ENCODE measurements at places on chromosomes 7 and 10.

- no peak for DNase-seq
Measured at GRCh38 chr7:95396136-95397032, at the start of gene PON3. PON3 (minus strand) TSS chr7:95396375; CDS start chr7:95396350, 25 bp downstream.

DNA sequence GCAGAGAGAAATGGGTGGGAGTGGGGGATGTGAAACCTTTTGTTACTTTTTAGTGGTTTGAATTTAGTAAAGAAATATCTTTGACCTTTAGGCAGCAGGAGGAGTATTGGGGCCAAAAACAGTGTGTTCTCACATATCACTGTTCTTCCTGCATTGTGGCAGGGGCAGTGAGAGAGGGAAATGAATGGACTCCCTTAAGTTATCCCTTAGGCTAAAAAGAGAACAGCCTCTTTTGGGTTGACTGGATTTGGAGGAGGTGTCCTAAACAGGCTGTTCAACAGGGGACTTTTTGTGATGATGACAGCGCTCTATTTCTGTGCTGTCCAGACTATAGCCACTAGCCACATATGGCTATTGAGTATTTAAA is 22.3 kb downstream of the ZNF775 start:
- DNase-seq: no peak

- DNase-seq: no peak
Measured at GRCh38 chr10:33630761-33631160, 296.3 kb upstream of the NRP1 start.

- no peak for DNase-seq
Measured at GRCh38 chr10:86630079-86630478, 24.3 kb upstream of the OPN4 start.

GRCh38 chr7:84117304-84117703 is 77.3 kb downstream of the SEMA3A start:
- DNase-seq: no peak

GRCh38 chr10:18859659-18860058 is 188.9 kb upstream of the MALRD1 start:
- no peak for DNase-seq

DNA sequence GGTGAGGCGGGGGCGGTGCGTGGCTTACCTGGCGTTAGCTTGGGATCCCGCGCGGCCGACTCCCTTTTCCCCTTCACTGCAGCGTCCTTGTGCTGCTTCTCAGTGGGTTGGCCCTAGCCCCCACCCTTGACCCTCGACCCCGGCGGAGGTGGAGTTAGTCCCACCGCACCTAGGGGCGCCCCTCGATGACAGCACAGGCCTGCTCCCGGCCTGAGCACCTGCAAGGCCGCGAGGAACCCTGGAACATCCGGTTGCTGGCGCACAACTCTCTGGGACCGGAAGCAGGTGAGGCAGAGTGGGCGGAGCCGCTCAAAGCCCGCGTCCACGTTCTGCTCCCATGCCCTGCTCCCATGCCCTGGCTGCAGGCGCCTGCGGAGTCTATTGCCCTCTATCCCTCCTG is 266.9 kb downstream of the USP6NL start:
- DNase-seq: no peak

DNA sequence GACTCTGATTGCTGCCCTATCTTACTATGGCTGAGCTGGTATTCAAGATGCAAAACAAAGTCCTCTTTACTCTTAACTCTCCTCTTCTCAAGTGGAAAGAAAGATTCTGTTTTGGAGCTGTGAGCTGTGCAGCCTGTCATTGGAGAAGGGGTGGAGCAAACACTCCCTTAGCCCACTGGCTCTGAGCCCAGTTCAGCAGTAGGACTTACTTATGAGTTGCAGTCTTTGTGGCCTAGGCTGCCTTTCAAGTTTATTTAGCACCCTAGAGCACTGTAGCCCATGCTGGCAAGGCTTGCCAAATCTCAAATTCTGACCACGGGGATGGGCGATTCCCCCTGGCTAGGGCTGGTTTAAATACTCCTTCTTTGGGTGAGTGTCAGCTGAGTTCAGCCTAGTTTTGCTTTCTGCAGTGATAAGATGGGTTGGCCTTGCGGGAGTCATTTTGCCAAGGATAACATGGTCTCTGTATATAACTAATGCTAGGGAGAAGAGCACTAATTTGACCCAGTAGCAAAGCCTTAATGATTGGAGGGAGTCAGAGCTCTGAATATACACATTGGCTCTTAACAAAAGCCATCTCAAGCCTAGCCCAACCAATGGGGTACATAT is 110.2 kb downstream of the MYO3A start:
- no peak for DNase-seq

DNA sequence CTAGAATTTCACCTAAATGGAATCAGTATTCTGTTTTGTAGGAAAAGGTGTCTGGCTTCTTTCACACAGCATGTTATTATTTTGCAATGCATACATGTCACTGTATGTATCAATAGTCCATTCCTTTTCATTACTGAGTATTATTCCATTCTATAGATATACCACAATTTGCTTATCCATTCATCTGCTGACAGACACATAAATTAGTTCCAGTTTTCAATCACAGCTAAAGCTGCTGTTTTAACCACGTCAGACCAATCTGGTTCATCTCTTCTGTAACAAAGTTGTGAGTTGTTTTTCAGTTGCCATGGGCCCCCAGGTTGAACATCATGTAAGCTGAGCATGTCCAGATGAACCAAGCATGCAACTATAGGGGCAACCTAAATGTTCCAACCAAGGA is 282.1 kb upstream of the MKLN1 start:
- DNase-seq: no peak

GRCh38 chr10:93963434-93963833 is 30.3 kb upstream of the PLCE1 start:
- DNase-seq: no peak

GRCh38 chr7:107854989-107855388 is 36.0 kb upstream of the DLD start:
- DNase-seq: no peak

- no peak for DNase-seq
Measured at GRCh38 chr10:102455893-102456471, 4.6 kb upstream of the C10orf95 start.

- no peak for DNase-seq
Measured at GRCh38 chr10:30383356-30383755, 34.3 kb upstream of the MTPAP start.
